ENCODE measurements at places on chromosomes 13 and 19.

- peak; percentile 95 for DNase-seq
Measured at GRCh38 chr19:10270180-10270615, 722 bp upstream of the ICAM1 start.

DNA sequence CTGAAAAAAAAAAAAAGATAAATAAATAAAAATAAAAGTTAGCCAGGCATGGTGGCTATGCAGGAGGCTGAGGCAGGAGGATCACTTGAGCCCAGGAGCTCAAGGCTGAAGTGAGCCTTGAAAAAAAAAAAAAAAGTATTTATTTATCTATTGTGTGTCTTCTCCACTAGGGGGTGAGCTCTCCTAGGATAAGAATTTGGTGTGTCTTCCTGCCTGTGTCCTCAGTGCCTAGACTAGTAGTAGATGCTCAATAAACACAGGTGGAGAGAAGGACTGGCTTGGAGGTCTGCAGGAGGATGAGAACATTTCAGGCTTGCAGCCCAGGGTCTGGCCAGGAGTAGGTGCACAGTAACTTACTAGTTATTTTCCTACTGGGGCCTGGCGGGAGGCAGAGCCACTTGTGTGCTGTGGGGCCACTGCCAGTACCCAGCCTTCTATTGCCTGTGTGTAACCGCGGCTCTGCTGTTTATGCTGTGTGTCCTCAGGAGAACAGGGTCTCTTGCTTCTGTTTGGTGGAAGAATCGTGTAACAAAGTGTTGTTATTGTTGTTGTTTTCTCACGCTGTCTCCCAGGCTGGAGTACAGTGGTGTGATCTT lies 5.4 kb downstream of the LMTK3 start:
- no peak for DNase-seq

GRCh38 chr13:59706101-59706976 lies 457.4 kb downstream of the DIAPH3 start:
- DNase-seq: no peak

- DNase-seq: no peak
Measured at GRCh38 chr13:106623799-106624460, 56.0 kb upstream of the ARGLU1 start.

DNA sequence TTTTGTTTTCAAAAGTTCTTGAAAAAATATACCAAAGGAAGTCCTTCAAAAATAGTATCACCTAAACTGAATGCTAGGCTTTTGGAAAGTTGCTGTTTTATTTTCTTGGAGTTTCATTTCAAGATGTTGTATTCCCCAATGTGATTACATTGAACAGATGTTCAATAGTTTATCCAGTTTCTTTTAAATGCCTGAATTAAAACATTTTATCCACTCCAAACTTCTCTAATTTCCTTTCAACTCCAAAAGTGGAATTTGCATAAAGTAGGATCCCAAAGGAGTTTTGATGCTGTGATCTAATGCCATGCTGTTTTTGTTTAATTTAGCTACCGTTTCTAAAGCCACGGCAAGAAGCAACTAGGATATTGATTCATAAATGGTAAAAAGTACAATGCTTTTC lies 892.5 kb upstream of the SLC10A2 start:
- no peak for DNase-seq

DNA sequence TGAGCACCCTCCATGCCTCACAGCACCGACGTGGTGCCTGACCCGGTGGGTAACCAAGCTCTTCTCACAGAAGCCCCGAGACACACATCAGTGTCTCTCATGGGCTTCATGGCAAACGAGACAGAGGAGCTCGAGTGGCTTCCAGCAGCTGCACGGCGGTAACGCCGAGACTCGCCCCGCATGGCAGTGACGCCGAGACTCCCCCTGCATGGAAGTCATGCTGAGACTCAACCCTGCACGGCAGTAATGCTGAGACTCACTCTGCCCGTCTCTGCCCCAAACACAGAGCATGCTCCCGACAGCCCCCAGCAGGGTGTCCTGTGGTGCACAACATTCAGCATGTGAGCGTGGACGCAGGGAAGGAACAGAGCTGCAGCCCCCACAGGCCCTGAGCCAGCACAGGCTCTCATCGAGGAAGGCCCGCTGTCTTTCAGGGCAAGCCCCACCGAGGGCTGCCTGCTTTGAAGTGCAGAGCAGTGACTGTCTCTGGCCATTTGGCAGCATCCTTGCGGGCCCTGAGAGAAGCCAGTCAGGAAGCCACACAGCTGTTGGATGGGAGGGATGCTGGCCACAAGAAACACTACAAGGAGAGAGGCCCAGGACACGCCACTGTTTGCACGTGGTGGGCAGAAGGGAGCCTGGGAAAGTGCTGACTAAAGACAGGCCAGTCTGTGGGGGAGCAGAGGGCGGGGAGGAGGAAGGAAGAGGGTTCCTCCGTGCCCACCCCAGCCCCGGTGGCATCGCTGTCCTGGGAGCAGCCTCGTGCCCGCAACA lies 9.5 kb downstream of the GAS6 start:
- no peak for DNase-seq

All from lower leg skin (tissue), 4 donors.